ENCODE measurements at places on chromosomes 2 and 18.

GRCh38 chr2:127157651-127158485, 50.9 kb upstream of the BIN1 start:
- DNase-seq = no peak

- no peak for DNase-seq
These were observed 688 bp downstream of the MAPRE2 start for GRCh38 chr18:35041815-35042387.

GRCh38 chr18:834082-834720, 22.2 kb upstream of the YES1 start:
- no peak for DNase-seq

DNA sequence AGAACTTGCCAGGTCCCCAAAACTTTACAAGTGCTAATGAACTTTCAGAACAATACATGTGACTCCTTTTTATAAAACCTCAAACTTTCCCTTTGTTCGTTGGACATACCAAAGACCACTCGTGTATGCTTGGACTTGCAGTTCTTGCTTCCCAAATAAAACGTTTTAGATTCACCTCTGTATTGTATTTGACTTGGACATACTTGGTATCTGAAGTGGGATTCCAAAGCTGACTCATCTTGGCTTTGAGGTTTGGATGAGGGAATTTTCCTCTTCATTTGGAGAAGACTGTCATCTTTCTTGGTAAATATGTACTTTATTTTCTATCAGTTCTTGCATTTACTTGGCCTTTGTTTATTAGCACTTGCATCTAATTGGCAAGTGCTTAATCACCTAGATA, 8.0 kb upstream of the CYB5A start:
- DNase-seq = no peak

DNA sequence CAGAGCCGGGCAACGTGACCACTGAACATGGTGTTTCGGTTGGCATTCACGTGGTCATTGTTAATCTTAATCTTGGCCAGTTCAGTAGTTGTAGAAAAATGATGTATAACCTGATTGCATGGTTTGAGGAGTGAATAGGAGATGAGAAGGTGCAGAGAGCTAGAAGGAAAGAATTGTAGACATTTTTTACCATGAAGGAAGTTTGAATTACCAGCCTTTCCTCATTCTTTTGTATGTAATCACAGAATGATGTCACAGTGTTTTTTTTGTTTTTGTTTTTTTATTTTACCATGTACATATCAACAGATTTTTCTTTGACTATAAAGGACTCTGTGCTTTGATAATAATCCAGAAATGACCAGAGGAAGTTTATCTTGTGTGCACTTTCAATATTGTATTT, 126.3 kb downstream of the LTBP1 start:
- no peak for DNase-seq

DNA sequence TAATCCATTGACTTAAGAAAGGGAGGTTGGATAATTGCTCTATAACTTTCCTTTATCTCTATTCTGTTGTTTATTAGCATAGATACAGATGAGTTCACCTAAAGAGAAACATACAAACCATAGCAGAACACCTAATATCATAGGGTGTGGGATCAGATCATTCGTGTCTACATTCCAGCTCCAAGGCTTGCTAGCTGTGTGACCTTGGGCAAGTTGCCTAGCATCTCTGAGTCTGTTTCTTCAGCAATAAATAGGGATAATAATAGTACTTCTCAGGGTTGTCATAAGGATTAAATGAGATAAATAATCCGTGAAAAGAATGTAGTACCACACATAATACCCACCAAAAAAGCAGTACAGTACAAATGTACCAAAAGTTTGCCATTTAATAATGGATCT, 126.2 kb downstream of the PLB1 start:
- no peak for DNase-seq

GRCh38 chr2:238710032-238710735, 137.7 kb upstream of the TWIST2 start:
- DNase-seq = no peak

GRCh38 chr2:118737684-118738083, 109.8 kb downstream of the EN1 start:
- no peak for DNase-seq

DNA sequence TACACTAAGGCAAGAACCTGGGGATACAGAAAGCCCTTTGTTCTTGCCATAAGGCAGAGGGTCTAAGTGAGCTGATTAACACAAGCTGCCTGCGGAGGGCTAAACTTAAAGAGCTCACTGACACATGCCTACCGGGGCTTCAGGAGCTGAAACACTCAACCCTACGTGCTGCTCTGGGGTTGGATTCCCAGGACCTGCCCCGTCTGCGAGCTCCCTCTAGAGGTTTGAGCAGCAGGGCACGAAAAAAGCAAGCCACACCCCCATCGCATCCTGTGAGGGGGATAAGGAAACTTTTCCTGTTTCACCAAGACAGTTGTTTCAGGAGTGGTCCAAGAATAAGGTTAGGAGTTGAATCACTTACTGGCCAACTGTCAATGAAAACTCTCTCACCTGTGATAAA, 562.1 kb downstream of the TMX3 start:
- DNase-seq = no peak

DNA sequence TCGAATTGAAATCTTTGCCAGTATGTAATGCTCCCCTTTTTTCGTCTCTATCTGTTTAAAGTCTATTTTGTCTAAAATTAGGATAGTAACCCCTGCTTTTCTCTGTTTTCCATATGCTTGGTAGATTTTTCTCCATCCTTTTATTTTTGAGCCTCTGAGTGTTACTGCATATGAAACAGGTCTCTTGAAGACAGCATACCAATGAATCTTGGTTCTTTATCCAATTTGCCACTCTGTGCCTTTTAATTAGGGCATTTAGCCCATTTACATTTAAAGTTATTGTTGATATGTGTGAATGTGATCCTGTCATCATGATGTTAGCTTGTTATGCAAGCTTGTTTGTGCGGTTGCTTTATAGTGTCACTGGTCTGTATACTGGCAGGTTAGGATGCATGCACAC, 490.8 kb upstream of the VWC2L start:
- DNase-seq = no peak

GRCh38 chr18:72542342-72542741, 1.8 kb downstream of the CBLN2 start:
- no peak for DNase-seq

GRCh38 chr2:194077366-194077765, 1579.7 kb upstream of the SLC39A10 start:
- no peak for DNase-seq

- no peak for DNase-seq
These were observed 10.6 kb upstream of the SLC39A10 start for GRCh38 chr2:195646424-195646823.

- DNase-seq = no peak
These were observed 88.6 kb upstream of the EML6 start for GRCh38 chr2:54634564-54635511.

- no peak for DNase-seq
These were observed 345.3 kb upstream of the CDH20 start for GRCh38 chr18:60987963-60988362.

GRCh38 chr2:235810252-235810651, 316.4 kb downstream of the AGAP1 start:
- DNase-seq = no peak

DNA sequence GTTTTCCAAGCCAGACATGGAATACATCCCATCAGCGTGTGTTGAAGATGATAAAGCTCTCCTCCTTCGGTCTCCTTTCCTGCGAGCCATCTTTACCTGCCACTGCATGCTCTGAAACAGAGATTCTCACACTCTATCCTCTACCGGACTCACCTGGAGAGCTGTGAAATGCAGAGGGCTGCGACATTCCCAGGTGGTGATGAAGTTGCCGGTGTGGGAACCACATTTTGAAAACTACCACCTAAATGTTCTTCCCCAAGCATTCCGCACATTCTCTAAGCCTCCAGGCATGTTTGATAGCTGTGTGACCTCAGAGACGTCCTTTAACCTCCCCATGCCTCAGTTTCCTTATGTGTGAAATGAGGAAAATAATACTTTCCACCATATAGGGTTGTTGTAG, 226.2 kb upstream of the RAB6C start:
- DNase-seq = no peak

GRCh38 chr2:223759569-223760430, 77.6 kb downstream of the AP1S3 start:
- no peak for DNase-seq

DNA sequence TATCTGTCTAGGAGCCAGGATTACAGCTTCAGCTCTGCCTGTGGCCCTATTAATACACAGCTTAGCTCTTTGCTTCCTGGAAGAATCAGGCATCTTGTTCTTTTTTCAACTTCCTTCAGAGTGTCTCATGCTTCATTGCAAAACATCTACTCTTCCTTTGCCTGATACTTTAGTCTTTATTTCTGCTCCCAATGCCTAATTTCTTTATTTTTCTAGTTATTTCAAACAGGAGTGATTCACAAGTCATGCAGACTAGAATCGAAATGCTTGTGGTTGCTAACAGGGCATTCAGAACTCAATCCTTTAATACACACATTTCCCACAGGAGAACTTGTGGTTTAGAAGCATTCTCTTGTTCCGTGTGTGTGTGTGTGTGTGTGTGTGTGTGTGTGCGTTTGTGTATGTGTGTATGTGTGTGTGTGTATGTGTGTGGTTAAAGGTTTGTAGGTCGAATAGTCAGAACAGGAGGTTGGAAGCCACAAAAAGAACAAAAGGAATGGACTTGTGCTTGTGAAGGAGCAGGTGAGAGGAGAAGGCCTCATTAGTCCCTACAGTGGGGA, 28.3 kb upstream of the INSIG2 start:
- no peak for DNase-seq

DNA sequence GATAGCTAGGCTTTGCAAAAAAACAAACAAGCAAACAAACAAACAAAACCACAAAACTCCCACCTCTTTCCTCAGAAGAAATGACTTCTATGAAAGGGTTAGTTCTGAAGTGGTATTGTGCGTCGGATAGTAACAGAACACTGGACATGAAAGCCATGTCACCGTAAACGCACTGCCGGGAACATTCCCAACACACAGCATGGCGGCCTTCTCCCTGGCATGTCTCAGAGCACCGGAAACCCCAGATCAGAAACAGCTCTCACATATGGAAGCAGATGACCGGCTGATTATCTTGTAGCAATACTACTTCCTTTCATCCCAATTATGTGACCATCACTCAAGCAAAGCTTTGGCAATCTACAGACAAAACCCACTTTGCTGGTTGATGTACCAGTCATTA, 197.8 kb upstream of the PXDN start:
- no peak for DNase-seq

GRCh38 chr18:9428301-9428706, 47.0 kb upstream of the RALBP1 start:
- no peak for DNase-seq

GRCh38 chr2:20653695-20654534, 3.0 kb upstream of the HS1BP3 start:
- no peak for DNase-seq

- DNase-seq = no peak
These were observed 58.5 kb downstream of the SMAD7 start for GRCh38 chr18:48892146-48892855.

- DNase-seq = no peak
These were observed 58.8 kb downstream of the DGKD start for GRCh38 chr2:233413046-233413445.

DNA sequence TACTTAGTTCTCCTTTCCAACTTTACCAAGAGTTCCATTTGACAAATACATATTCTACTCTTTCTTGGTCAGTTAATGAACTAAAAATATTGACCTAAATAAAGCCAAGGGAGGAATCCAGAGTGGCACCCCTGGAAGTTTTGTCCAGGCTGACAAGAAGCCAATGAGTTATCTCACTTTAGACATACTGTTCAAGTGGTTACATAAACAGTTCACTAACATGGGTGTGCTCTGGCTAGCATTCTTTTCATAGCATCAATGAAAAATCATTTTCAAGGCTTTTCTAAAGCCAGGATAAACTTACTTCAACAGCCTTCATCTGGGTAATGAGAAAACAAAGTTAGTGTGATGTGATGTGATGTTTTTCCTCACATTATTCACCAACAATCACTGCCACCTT, 649.4 kb downstream of the TDRD15 start:
- no peak for DNase-seq

- no peak for DNase-seq
These were observed 2.6 kb upstream of the ACAA2 start for GRCh38 chr18:49815927-49816326.

DNA sequence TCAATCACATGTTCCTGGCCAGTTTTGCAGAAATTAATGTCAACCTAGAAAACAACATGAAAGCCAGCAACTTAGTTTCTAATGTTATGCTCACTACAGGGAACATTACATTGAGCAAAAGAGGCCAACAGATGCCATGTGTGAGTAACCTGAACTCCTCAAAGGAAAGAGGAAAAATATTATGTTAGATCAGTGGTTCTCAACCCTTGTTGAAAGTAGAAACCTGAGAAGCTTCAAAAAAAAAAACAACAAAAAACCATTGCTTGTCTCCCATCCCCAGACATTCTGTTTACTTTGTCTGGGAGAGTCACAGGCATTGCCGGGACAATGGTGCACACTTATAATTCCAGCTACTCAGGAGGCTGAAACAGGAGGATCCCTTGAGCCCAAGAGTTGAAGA, 57.7 kb downstream of the METTL4 start:
- DNase-seq = peak; percentile 80

- DNase-seq = no peak
These were observed 164.1 kb downstream of the DCDC2C start for GRCh38 chr2:3867469-3867868.

DNA sequence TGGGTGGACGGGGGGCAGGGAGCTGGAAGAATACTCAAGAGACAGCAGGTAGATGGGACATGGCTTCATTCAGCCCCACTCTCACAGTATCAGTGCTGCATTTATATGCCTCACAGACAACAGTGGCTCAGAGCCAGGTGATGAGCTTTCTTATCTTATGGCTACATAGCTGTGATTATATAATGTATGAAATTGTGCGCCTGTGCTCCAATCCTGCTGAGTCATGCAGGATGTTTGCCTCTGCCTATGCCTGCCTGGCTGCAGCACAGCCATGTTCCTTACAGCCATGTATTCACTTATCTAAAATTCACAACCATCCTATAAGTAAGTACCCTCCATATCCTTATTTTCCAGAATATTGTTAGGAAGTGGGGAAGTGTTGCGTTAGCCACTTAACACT, 37.7 kb upstream of the RNF103 start:
- no peak for DNase-seq

DNA sequence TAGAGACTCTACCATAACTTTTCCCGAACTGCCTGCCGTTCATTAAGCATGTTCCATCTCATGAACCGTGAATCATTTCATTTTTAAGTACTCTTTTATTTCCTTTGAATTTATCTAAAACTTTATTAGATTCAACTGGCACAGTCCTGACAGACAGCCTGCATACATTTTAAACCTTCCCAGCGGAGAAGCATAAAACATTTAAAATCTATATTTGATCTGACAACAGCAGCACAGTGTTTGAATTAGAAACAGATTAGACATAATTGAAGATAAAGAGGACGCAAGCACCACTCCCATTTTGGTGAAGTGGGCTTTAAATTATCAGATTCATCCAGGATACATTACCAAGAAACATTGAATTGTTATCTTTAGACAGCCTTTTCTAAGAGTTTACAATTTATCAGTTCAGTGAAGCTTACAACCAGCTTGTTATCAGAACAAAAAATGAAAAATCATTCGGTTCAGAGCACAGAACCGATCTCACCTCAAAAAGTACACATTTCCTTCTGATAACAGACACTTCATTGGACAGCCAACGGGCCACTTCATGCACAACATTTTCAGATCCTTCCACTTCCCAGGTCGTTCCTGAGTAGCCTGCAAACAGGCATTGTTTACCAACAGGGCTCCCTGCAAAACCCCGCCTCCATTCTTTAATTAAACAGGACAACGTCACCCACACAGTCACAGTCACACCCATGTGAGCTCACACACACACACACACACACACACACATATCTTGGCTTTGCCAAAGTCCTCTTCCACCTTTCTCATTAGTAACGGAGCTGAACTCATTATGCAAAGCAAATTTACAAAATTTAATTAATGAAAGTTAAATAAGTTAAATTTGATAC, 171.2 kb downstream of the SP3 start:
- DNase-seq = no peak
